Pericardium fibroblast (primary cell): ENCODE measurements at places on chromosomes 1 and 21. TPM values are rescaled to one million over a fixed set of nuclear protein-coding genes. Genes with fewer than 3 reads are reported as not detected.

OVAAL gene
- total RNA-seq: not detected in 2 replicates

GBP7 gene
- not detected in 2 replicates for total RNA-seq

TRIM67 gene
- 0.09 and 0.35 TPM in 2 replicates for total RNA-seq

MAP10 gene
- 0.68 and 1.4 TPM in 2 replicates for total RNA-seq

DPH5 gene
- 33.1 and 49.8 TPM in 2 replicates for total RNA-seq

LORICRIN gene
- total RNA-seq: not detected in 2 replicates

ZZZ3 gene
- total RNA-seq: 32.6 and 36.5 TPM in 2 replicates

KRTAP20-4 gene
- total RNA-seq: not detected in 2 replicates

LEFTY1 gene
- not detected in 2 replicates for total RNA-seq
